ENCODE measurements at places on chromosomes 1 and 21. TPM values are rescaled to one million over a fixed set of nuclear protein-coding genes. Genes with fewer than 3 reads are reported as not detected.

ATP6V0B gene
- total RNA-seq: 112 TPM

QSOX1 gene
- 189 TPM for total RNA-seq

ADCY10 gene
- 0.20 TPM for total RNA-seq

S100A3 gene
- total RNA-seq: 2.5 TPM

NHLH1 gene
- not detected for total RNA-seq

BCAS2 gene
- total RNA-seq: 41.8 TPM

PPIAL4G gene
- total RNA-seq: not detected

SMIM1 gene
- 6.2 TPM for total RNA-seq

TRIM58 gene
- 0.44 TPM for total RNA-seq

ST3GAL3 gene
- total RNA-seq: 32.0 TPM

OR6K3 gene
- not detected for total RNA-seq

- DNase-seq: no peak
Observed at GRCh38 chr1:159862031-159862430, 426 bp downstream of the VSIG8 start.

- DNase-seq: peak; percentile 84
Observed at GRCh38 chr1:185733818-185734735, at the start of gene HMCN1. Gene HMCN1, plus strand, starts transcription at chr1:185734391. Its CDS starts 389 bp downstream, at chr1:185734780.

- no peak for DNase-seq
Observed at GRCh38 chr1:166057650-166058049, 109.2 kb downstream of the FAM78B start.

- no peak for DNase-seq
Observed at GRCh38 chr1:173403996-173404395, 73.1 kb upstream of the PRDX6 start.

DNA sequence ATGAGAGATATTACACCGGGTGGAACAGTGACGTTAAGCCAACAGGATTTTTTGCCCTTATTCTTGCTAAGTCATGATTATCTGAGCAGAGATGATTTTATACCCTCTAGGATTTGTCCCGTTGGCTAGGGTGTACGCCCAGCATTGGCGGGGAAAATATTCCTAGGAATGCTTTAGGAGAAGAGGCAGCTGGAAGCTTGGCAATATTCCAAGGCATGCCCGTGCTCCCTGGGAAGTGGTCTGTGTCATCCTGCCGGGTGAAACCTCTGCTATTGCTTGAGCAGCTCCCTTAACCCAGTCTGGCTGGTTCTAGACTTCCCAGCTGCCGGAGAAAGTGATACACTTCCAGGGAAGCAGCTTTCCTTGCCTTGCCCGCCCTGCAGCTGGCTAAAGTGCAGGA, 16.2 kb downstream of the CHRNB2 start:
- no peak for DNase-seq

DNA sequence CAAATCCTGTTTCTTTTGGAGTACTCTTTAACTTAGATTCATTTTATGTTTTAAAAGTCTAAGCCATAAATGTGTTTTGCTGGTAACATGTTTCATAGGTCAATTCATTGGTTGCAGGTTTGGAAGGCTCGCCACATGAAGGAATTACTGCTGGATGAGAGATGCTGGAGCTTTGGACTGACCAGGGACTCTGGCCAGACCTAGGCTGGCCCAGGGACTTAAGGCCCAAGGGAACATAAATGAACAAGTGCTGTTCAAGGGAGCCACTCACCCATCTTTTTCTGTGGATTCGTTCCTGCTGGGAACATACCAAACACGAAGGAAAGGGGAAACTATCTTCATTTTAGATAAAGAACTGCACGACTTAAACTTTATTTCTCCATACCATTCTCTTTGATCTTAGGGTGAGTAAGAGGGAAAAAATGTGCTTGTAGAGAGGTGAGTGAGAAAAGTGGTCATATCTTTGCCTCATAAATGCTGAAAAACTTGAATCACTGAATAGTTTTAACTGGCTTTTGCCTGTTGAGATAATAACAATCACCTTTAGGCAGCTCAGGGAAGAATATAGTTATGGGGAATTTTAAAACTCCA, 15.3 kb upstream of the SHCBP1L start:
- no peak for DNase-seq

- no peak for DNase-seq
Observed at GRCh38 chr1:168088511-168089325, 48.0 kb downstream of the GPR161 start.

DNA sequence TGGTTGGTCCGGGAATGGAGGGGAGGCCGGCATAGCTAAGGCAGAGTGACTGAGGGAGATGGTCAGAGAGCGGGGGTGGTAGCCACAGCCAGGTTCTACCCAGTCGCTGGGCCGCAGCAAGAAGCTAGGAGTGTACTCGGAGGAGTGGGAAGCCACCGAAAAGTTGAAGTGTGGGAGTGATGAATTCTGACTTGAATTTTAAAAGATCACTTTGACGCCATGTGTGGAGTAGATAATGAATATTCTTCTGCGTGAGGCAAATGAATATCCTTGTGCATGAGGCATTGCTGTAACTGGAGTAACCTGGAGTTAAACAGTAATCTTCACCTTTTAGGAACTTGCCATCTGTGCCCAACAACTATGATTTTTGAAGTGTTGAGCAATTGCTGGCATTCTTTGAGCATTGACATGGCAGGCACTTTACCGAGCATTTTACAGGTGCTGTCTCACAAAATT, 6.9 kb downstream of the CTPS1 start:
- DNase-seq: no peak

- DNase-seq: no peak
Observed at GRCh38 chr1:46529031-46529630, 22.3 kb downstream of the KNCN start.

DNA sequence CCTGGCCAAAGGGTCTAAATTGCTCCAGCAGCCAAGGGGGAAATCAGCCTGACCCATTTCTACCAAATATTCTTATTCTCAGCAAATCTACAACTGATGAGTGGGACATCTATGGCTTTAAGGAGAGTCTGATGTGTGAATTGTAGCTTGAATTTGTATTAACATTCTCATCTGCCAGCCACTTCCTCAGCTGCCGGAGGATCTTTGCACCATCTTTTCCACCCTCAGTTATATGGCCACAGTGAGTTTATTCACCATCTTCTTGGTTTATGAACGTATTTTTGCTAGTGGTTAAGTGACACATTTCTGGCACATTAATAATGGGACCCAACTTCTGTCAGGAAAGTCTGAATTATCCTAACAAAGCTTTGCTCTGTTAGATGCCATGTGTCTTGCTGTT, 69.6 kb downstream of the COLGALT2 start:
- no peak for DNase-seq

DNA sequence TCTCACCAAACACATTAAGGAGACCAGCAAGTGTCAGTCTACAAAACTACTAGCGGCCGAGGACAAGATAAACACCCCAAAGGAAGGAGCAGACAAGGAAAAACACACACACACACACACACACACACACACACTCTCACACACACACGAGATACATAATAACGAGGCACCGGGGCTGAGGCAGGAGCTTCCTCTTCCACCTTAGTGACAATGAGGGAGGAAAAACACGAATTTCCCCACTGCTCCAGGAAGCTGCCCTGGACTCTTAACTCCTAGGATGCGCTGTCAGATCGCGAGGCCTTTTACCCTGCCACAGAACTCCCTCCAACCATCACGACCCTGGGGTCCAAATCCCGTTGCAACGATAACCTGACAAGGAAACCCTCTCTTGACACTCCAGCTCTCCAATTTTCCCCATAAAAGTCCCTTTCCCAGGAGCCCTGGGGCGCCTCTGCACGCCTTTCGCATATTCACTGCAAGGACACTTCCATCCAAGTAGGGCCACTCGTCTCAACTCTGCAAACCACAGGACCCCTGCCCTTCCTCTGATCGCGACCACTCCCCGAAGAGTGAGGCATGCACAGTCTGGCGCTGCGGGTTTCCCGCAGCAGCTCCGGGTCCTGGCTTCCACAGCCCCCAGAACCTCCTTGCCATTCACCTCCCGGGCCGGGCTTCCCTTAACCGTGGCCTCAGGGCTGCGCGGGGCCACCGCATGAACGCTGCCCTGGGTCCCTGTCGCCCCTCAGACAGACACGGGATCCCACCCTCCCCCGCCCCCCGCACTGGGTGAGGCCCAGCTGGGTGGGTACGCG, 581 bp downstream of the ETV3 start:
- no peak for DNase-seq

- DNase-seq: no peak
Observed at GRCh38 chr1:165698761-165699052, 345 bp upstream of the ALDH9A1 start.

- DNase-seq: no peak
Observed at GRCh38 chr1:112431038-112431437, 35.0 kb downstream of the CTTNBP2NL start.

- DNase-seq: no peak
Observed at GRCh38 chr1:238129677-238130076, 239.0 kb upstream of the ZP4 start.

DNA sequence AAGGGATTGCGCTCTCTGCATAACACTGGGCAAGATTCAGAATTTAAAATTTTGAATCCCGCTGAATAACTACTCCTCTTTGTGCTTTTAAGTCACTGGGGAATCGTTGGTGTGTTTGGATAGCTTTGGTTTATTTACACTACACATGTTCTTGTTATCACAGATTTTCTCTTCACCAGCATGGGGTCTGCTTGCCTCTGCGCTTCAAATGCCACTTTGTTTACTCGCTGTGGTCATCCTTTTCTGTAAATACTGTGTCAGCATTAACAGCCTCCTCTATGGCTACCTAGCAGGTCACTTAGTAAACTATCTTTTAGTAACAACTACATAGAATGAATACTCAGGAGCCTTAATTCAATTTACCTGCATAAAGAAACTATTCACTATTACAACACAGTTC, 14.4 kb upstream of the KCNH1 start:
- no peak for DNase-seq

GRCh38 chr1:227869279-227869842, 53.9 kb downstream of the PRSS38 start:
- DNase-seq: no peak

- DNase-seq: no peak
Observed at GRCh38 chr1:109399326-109399957, 1.7 kb upstream of the SORT1 start.

GRCh38 chr1:159091180-159091560, 14.6 kb upstream of the AIM2 start:
- DNase-seq: no peak

- DNase-seq: no peak
Observed at GRCh38 chr1:224879162-224879803, 50.2 kb upstream of the DNAH14 start.

GRCh38 chr1:54114955-54115354, 37.8 kb downstream of the CDCP2 start:
- DNase-seq: no peak

- no peak for DNase-seq
Observed at GRCh38 chr1:194103101-194103500, 916.7 kb upstream of the B3GALT2 start.

- peak; percentile 36 for DNase-seq
Observed at GRCh38 chr1:31939484-31940329, 1.5 kb upstream of the PTP4A2 start.

DNA sequence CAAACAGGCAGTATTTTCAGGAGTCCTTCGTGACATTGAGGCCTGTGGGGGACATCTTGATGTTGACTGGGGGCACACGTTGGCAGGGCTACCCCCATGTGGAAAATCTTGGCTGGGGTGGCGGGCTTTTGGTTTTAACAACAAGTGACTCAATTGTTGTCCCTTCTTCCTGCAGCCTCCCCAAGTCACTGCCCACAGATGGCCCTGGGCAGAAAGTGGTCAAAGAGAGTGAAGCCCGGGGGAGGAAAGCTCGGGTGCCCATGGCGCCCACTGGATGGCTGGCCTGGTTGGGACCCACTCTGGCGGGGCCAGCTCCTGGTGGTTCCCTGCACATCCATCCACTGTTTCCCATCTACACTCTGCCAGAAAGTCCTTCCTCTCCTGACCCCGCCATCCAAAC, 24.6 kb upstream of the ZNF648 start:
- DNase-seq: no peak

DNA sequence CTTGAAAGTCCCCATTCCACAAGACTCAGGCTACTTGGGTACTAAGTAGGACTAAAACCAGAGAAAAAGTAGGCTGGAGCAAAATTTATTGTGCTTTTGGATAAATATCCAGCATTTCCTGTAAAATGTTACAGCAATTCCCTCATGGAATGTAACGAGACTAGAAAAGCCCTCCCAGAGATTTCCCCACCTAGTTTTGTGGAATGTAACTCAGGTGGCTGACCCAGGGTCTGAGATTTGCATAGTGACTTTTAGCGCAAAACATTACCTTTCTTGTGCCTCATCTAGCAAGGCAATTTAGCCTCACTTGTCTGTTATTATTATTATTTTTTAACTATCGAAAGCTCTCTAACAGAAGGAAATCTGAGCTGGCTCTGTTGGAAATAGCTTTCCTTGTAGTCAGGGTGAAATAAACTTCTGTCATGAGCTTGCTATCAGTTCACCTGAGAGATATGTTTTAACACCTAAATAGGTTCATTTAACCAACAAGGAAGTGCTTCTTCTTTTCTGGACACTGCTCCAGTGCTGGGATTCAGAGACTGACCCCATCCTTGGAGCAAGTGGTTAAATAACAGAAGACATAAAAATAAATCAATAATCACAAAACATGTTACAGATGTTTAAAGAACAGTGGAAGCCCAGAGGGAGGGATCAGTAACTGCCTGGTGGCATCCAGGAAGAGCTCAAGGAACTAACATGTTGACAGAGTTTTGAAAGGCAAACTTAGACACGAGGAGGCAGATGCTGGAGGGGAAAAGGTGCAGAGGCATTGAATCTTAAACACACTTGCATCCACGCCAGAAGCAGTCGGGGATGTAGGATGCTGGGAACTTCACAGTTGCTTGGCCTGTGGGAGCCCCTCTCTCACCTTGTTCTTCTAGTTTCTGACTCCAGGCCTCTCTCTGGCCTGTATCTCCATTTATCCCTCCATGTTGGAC, 68.3 kb upstream of the RHOU start:
- DNase-seq: no peak

GRCh38 chr1:57272150-57272549, 151.7 kb downstream of the DAB1 start:
- no peak for DNase-seq

- DNase-seq: no peak
Observed at GRCh38 chr1:107467286-107467685, 326.4 kb downstream of the NTNG1 start.

GRCh38 chr1:22258698-22259097, 115.8 kb upstream of the WNT4 start:
- DNase-seq: no peak

GRCh38 chr1:186739515-186739914, 59.3 kb upstream of the PTGS2 start:
- DNase-seq: no peak

GRCh38 chr1:39214998-39215873, 10.7 kb downstream of the MACF1 start:
- peak; percentile 38 for DNase-seq

DNA sequence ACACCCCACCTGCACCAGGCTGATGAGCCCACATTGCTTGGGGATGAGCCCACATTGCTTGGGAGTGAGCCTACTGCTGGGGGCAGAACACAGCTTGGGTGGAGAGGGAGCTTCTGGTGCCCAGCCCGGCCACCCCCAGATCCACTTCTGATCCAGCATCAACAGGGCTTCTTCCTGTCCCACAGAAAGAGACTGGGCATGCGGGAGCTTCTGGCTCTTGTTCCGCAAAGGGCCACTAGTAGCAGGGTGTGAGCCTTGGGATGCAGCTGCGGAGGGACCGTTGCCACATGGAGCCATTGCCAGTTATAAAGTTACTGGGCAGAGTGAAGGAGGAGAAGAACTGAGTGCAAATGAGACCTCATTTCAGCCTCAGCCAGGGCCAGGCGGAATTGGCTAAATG, 36.3 kb downstream of the PKP1 start:
- DNase-seq: no peak
